NCI-H510A (cell line): ENCODE measurements at places on chromosomes 3 and 15.

DNA sequence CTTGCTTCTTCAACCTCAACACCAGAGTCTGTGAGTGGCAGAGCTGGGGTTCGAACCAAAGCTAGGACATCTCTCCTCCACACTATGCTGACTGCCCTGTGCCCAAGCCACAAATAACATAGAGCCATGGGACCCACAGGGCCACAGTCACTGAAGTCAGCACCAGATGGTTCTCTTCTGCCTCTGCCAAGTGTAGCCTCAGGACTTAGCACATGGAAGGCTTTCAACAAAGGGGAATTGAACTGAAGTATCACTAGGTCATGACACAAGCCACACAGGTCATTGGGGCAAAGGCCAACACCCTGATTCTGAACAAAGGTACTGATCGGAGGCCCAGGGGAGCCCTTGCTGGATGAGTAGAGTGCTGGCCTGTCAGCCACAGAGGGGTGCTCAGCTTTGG lies 83.6 kb downstream of the BDH1 start:
- DNase-seq = no peak

- DNase-seq = no peak
Measured at GRCh38 chr15:65254356-65254755, 32.3 kb downstream of the PARP16 start.

DNA sequence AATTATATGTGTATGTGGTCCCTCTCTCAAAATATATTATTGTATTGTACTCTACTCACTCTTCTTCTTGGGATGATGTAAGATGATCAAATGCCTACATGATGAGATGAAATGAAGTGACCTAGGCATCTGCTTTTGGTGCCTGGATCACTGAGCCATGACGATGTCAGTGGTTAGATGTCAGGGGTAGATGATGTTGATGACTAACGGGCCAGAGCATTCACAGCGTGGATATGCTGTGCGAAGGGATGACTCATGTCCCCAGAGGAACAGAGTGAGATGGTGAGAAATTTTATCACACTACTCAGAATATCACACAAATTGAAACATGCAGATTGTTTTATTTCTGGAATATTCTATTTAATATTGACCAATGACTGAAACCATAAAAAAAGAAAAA lies 233.9 kb upstream of the CADM2 start:
- no peak for DNase-seq

DNA sequence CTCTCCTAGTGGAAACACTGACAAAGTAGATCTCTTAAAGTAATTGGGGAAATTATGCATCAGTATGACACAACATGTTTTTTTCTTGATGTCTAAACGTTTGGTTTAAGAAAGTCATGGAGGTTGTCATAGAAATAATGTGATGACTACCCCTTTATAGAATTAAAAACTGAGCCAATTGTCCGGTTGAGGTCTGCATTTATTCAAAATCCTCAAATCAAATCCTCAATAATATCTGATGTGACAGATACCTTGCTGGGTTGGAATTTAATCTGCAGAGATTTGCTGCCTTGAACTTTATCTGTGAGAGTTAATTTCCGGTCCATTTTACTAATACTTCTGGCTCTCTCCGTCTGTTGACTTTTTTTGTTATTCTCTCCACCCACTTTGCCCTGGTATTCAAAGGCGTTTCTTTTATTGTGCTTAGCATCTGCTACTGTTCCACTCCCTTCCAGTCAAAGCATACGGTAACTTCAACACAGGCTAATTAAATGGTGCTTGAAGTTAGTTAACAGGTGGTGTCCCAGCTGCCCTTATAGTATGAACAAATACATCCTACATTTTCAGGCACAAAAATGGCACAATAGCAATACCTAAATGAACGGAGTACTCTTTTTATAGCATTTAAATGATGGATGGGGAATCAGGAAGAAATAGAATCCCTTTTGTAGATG lies 628.3 kb downstream of the ROBO1 start:
- no peak for DNase-seq

DNA sequence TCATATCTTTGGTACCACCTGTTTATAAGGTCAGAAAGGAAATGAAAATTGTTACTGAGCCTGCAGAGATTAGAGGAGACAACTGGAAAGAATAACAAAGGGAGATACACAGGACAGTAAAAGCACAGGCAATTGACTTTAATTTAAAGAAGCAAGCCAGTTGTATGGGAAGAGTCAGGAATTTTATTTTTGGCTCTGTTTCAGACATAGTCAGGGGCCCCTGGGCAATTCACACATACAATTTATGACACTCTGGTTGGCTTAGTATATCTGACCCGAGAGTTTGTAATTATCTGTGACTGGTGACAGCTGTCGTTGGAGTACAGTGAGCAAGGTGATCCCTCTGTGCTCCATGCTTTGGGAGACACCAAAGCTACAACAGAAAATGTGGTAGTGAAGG lies 591.9 kb upstream of the NECTIN3 start:
- no peak for DNase-seq

DNA sequence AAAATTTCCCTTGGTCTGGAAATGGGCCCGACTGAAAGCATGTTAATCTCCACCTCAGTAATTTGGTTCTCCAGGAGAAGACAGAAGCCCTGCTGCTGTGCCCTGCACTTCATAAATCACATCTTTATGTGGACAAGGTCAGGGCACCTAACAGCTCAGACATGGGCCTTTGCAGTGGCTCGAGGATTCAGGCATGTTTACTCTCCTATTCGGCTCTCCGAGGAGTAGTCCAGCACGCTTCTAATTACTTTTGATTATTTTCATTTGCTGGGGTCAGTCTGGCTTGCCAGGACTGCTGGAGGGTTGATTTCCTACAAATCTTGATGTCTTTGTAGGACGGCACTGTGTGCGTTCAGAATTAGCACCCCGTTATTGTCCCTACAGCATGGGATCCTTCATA lies 511.2 kb downstream of the MECOM start:
- no peak for DNase-seq

GRCh38 chr15:23793191-23793680 lies 106.1 kb upstream of the NDN start:
- no peak for DNase-seq

- DNase-seq = no peak
Measured at GRCh38 chr3:173825730-173826129, 428.2 kb downstream of the NLGN1 start.
